ENCODE measurements at places on chromosomes 2 and 18.

- DNase-seq = no peak
Observed at GRCh38 chr2:176872406-176872805, 340.2 kb upstream of the HNRNPA3 start.

DNA sequence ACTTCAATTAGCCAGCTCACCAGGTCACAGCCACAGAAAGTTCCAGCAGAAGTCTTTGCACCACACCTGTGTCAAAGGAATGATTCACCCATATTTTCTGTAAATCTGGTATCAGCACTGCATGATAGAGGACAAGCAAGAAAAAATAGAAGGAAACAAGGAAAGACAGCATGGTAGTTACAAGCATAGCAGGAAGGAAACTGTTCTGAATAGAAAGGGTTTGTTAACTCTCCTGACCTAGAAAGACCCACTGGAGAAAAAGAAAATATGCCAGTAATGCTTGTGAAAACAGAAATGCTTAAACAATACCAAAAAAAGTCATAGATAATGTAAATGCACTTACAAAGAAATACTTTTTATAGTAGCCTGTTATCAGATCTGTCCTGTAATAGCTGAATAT, 40.8 kb downstream of the SCRN3 start:
- no peak for DNase-seq

DNA sequence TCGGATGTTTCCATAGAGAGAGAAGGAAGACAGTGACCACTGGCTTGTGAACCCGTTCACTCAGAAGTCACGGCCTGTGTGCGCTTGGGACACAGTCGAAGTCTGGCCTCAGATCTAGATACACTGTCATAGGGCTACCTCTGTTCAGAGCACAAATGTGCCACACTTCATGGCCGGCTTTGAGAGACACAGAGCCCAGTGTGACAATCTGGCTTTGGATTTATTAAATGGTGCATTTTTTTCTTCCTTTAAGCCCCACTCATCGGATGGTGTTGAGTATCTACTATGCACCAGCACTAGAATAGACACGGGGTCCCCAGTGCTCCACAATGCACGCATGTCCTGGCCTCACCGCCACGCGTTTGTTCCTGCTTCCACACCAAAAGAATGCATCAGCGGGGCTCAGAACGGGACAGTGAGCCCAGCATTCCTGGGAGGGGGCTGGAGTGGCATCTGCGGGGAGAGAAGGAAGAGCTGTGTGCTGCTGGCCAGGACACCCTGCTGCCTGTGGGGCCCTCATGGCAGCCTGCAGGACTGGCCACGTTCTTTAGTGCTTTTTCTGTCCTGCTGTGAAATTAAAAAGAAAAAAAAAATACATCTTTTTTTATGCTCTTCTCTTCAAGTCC, 738.9 kb upstream of the SALL3 start:
- no peak for DNase-seq

DNA sequence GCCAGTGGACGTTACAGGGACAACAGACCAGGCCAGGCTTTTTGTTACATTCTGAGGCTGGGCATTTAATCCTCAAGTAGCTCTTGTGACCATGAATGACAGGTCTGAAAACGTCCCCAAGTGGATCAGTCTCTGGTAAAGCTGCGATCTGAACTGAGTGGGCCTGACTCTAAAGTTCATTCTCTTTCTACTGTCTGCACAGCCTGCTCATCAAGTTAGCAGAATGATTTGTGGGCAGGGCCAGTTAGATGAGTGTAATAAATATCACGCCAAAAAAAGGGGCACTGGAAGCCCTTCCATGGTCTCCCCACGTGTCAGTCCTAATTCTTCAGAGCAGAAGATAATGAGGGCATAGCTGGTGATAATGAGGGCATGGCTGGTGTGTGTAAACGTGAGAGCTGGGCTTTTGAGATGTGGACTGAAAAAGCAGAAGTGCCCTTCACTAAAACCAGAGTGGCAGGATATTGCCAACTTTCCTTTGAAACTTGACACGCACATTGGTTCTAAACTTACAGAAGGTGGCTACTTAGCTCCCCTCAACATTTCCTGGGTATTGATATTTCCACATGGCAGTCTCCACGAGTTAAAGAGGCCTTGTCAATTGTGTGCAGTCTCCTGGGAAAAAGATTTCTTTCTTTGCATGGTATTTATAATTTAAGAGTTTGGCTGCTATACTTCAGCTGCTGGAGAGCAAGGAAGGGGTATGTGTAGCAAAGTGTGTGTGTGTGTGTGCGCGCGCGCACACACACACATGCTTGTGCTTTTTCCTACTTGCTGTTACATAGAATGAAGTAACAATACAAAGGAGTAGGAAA, 72.7 kb upstream of the LYPD6B start:
- DNase-seq = no peak

- DNase-seq = no peak
Observed at GRCh38 chr2:241095594-241096290, 6.3 kb downstream of the MTERF4 start.

All from GM12891 (cell line).